Lung (tissue), 17 donors: ENCODE measurements at places on chromosomes 1 and 21. TPM values are rescaled to one million over a fixed set of nuclear protein-coding genes. Genes with fewer than 3 reads are reported as not detected.

DNA sequence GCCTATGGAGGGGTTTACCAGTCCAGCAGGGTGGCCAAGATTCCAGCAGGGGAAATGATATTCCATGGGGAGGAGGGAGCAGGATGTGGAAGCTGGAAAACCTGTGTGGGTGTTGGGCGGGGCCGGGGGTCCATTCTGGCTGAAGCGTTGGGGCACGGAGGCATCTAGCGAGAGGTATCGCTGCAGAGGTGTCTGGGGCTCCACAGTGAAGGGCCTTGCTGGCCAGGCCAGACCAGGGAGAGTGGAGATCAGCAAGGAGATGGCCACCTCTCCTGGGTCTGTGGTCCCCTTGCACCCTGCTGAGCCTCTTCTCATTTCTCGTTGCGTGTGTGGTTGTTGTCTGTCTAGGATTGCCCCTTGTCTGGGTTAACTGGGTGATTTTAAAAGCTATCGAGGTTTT is 6.2 kb downstream of the COQ8A start:
- DNase-seq = no peak

The CELA3A gene
- polyA plus RNA-seq = 0.26 TPM

- no peak for DNase-seq
These were observed 182.1 kb upstream of the DMRTA2 start for GRCh38 chr1:50605186-50605875.

DNA sequence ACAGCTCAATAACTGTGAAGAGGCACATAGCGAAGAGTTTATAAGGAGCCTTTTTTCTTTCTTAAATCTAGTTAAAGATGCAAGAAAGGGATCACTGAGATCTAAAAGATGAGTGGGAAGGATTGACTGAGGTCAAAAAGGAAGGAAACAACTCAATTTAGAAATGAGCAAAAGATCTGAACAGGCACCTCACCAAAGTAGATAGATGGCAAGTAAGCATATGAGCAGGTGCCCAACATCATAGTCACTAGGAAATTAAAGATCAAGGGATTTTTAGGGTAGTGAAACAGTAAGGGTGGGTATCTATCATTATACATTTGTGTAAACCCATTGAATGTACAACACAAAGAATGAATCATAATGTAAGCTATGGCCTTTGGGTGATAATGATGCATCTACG is 44.6 kb upstream of the CSF1 start:
- DNase-seq = no peak

- DNase-seq = no peak
These were observed 40.2 kb upstream of the COL6A1 start for GRCh38 chr21:45941338-45941710.

DNA sequence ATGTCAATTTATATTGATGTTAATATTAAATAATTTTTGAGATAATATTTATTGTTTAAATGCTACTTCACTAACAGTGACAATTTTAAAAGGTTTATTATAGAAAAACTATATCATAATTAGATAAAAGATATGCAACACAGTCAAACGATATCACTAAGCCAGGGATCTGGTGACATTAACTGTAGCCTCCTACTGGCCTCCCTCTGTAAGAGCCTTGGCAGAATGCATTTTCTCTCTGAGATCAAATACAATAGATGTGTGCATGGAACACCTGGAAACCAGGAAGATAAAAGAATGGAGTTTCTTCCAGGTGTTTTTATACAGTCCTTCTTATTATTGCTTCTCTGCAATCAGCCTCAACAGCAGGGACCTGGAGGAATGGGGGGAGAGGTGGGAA is 1762.1 kb downstream of the BRINP3 start:
- DNase-seq = no peak

The FGR gene
- polyA plus RNA-seq = 403 TPM

DNA sequence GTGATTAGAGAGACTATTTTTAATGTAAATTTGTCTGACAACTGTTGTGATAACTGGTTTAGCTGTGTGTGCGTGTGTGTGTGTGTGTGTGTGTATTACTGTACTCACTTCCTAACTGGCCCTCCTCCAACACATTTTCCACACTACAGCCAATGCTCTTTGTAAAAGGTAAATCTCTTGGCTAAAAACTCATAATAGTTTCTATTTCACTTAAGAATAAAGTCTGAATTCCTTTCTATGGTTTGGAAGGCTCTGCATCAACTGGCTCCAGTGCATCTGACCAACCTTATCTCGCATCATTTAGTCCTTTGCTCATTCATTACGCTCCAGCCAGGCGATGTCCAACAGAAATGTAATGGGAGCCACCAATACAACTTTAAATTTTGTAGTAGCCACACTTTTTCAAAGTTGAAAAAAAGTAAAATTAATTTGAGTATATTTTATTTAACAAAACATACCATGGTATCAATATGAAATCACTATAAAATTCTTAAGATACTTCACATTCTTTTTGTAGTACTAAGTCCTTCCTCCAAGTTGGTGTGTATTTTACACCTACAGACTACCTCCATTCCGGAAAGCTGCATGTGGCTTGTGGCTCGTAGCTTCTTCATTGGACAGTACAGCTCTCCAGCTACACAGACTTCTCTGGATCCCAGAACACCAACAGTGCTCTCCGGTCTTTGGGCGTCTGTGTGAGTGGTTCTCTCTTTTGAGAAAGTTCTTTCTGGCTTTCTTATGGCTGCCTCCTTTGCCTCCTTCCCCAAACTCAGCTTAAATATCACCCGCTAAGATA is 68.9 kb downstream of the NRIP1 start:
- peak; percentile 61 for DNase-seq

GRCh38 chr1:192108161-192108560 is 50.1 kb upstream of the RGS18 start:
- no peak for DNase-seq

DNA sequence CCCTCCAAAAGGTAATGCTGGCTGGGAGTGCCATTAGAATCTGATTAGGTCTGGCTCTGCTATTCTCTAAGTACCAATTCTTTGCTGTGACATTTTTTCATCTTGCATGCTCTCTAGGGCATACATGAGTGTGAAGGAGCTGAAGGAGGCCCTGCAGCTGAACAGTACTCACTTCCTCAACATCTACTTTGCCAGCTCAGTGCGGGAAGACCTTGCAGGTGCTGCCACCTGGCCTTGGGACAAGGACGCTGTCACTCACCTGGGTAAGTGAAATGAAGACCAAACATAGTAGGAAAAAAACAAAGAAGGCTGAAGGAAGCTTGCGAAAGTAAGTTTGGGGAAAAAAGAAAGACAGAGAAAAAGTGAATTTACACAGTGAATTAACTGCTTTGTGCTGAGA is 207.9 kb downstream of the PAPPA2 start:
- peak; percentile 10 for DNase-seq

The PTGER3 gene
- polyA plus RNA-seq = 1.0 TPM

- DNase-seq = no peak
These were observed 11.5 kb upstream of the SLC44A3 start for GRCh38 chr1:94808669-94809068.
